Airway epithelial cell (primary cell): ENCODE measurements at places on chromosomes 2 and 18. TPM values are rescaled to one million over a fixed set of nuclear protein-coding genes. Genes with fewer than 3 reads are reported as not detected.

The CD28 gene
- total RNA-seq: not detected in 2 replicates

The CACNB4 gene
- total RNA-seq: 0.21 and 0.33 TPM in 2 replicates

The CNDP1 gene
- total RNA-seq: not detected in 2 replicates

The CDH7 gene
- total RNA-seq: not detected in 2 replicates

The CAPN14 gene
- total RNA-seq: 2.9 and 4.0 TPM in 2 replicates

The TTL gene
- 15.3 and 24.7 TPM in 2 replicates for total RNA-seq

The FAM124B gene
- total RNA-seq: not detected in 2 replicates

The DNAH6 gene
- total RNA-seq: 0.05 and 0.63 TPM in 2 replicates

The ASB18 gene
- total RNA-seq: not detected in 2 replicates

The STPG4 gene
- not detected in 2 replicates for total RNA-seq

The CRYGB gene
- not detected in 2 replicates for total RNA-seq

The IRS1 gene
- total RNA-seq: 27.2 and 43.3 TPM in 2 replicates
